ENCODE measurements at places on chromosomes 16 and 17.

GRCh38 chr17:68035131-68035522 is 408 bp upstream of the KPNA2 start:
- DNase-seq = no peak

DNA sequence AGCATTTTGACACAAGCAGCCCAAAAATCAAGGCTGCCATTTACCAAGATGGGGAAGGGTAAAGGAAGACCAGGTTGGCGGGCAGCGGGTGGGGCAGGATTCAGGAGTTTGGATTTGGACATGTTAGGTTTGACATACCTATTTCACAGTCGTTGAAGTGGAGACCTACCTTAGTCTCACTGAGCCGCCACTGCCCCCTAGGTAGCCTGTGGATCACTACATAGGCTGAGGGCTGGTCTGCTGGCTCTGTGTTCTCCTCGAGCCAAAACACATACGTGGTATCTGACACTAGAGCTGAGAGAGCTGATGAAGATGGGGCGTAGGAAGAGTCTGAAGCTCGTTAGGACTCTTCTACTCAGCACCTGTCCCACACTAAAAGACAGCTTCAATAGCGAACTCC is 115.1 kb downstream of the HIC1 start:
- DNase-seq = no peak

DNA sequence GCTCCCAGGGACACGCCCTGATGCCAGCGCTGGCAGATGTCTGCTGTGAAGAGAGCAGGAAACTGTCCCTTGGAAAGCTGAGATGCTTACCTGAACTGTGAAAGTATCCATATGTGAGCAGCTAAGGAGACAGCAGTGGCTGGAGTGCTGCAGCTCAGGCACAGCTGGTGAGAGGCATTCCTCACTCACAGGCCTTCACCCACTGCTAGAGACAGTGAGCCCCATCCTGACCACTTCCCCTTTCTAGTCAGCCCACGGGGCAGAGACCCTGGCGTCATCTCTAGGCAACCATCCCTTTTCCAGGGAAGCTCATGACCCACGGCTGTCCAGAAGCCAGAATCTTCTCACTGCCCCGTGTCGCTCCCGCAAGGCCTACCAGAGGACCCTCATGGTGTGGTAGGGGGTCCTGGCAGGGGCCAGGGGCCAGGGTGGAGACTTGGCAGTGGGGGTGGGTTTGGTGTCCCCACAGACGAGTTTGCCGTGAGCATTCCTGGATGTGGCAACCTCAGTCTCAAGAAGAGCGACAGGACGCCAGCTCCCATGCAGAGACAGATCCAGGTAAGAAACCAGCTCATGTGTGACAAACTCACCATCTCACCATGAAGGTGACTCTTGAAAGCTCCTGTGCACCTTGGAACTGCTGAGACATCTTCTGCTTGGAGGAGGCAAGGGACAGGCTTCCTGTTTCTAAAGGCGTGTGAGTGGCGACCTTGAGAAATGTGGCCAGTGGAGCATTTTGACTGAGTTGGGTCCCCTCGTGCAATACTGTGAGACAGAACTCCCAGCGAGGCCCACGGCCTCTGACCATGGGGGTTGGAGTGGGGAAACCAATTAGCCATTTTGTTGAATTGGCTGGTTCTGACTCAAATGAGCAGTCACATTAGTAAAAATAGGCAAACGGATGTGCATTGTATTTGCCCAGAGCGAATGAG is at the start of gene SCIMP:
Gene SCIMP, minus strand, starts transcription at position 216 of the 932 bp plus-strand sequence. Its CDS starts 105 bp downstream, at position 111.
- DNase-seq = no peak

DNA sequence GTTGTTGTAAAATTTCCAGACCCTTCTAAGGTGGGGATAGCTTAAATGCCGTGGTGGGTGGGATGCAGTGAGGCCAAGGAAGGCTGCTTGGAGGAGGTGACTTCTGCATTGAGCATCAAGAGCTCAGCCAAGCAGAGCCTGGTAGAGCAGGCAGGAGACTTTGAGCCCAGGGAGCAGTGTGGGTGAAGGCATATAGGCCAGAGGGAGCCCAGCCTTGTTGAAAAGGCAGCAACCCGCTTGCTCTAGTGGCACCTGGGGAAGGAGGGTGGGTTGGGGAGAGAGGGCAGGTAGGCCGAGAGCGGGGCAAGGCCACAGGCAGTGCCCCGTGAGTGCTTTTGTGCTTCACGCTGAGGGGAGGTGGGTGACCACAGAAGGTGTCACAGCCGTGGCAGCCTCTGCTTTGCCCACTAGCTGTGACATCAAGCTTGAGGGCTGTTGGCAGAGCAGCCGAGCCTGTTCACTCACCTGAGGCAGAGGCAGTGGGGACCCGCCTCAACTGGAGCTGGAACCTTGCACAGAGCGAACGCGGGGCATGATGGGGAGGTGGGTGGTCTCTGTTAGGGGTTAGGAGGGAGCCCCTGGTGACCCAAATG is 56.1 kb downstream of the IRF8 start:
- DNase-seq = no peak

GRCh38 chr17:1942666-1943435 is 82.3 kb downstream of the RTN4RL1 start:
- DNase-seq = no peak

DNA sequence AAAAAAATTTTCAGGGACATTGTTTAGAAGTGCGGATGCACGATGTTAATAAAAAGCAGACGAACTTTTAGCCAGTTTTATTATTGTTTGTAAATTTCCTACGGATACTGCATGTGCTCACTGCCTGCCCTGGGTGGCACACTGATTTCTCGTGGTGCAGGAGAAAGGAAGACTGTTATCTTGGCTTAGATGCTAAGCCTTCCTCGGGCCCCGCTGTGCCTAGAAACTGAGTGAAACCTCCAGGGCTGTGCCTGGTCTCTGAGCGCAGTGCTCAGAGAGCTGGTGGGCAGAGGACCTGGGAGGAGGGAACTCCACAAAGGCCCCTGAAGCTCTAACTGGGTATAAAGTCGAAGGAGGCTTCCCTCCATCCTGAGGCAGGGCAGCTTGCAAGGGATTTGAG is 35.4 kb upstream of the TNRC6C start:
- no peak for DNase-seq

GRCh38 chr16:87100306-87101058 is 216.7 kb downstream of the C16orf95 start:
- DNase-seq = no peak

GRCh38 chr16:53220585-53220984 is 165.8 kb downstream of the CHD9 start:
- DNase-seq = no peak

DNA sequence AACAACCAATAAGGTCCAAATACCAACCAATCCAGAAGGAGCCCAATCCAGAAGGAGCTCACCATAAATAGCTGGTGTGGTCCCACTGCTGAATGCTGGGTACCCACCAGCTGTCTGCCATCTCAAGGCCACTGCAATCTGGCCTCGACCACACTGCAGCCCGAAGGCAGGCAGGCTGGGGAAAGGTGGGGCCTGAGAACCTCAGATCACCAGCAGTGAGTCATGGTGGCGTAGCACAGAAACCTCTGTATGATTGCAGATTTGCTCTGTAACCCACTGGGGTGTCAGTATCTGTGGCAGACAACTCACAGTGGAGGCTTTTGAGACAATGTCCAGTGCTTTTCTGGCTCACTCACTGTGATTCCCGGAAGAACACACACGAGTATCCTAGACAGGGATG is 14.7 kb upstream of the CMTR2 start:
- no peak for DNase-seq

GRCh38 chr17:70076831-70077230 is 1.8 kb downstream of the KCNJ16 start:
- no peak for DNase-seq

GRCh38 chr16:84845496-84846002 is 25.8 kb downstream of the CRISPLD2 start:
- no peak for DNase-seq

- DNase-seq = no peak
These were observed 5.1 kb upstream of the PERCC1 start for GRCh38 chr16:1425616-1426370.

DNA sequence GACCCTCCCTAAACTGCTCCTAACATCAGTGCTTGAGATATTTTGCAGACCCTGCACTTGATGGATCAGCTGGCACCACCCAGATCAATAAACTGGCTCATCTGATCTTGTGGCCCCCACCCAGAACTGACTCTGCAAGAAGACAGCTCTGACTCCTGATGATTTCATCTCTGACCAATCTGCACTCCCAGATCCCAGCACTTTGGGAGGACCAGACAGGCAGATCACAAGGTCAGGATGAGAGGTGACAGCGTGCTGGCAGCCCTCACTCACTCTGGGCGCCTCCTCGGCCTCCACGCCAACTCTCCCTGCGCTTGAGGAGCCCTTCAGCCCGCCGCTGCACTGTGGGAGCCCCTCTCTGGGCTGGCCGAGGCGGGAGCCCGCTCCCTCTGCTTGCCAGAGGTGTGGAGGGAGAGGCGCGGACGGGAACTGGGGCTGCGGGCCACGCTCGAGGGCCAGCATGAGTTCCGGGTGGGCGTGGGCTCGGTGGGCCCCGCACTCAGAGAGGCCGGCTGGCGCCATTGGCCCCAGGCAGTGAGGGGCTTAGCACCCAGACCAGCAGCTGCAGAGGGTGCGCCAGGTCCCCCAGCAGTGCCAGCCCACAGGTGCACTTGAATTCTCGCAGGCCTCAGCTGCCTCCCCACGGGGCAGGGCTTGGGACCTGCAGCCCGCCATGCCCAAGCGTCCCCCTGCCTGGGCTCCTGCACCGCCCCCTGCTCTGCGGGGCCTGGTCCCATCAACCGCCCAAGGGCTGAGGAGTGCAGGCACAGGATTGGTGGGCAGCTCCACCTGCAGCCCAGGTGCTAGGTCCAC is 2.4 kb upstream of the C16orf54 start:
- no peak for DNase-seq

GRCh38 chr17:21689604-21690003 is 2.7 kb upstream of the KCNJ18 start:
- DNase-seq = no peak

DNA sequence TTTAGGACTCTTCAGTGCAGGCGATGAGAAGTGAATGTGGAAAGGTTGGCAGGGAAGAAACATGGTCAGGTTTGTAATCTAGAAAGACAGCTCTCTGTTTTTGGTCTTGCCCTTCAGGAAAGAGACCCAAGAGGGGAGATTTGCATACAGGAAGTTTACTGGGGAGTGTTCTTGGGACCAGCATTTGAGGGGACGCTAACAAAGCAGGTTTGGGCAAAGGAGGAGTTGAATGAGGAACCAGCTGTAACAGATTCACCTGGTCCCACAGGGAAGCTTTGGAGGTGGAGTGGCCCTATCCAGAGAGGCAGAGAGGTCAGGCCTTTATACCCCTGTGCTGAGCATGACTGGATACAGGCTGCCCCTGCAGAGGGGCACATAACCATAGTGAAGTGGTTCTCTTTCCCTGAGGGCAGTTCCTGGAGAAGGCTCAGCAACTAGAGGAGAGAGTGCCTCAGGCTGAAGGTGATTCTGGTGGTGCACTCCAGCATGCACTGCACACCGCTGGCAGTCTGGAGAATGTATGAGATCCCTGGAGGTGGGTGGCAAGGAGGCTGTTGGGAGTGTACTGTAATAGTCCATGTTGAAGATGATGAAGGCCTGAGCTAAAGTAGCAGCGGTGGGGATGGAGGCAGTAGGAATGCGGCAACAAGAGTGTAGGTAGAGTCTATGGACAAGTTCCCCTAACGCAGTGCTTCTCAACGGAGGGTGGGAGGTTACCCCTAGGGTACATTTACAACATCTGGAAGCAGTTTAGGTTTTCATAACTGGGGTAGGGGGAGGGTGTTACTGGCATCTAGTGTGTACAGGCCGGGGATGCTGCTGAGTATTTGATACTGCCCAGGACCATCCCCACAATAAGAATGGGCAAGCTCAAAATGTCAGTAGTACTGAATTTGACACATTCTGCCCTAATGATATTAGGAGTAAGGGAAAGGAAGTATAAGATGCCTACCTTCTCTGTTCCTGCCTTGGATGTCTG is 37.2 kb downstream of the MAP2K6 start:
- no peak for DNase-seq
